Left ventricle myocardium superior (tissue), 1 donor: ENCODE measurements at places on chromosomes 4 and X. TPM values are rescaled to one million over a fixed set of nuclear protein-coding genes. Genes with fewer than 3 reads are reported as not detected.

DNA sequence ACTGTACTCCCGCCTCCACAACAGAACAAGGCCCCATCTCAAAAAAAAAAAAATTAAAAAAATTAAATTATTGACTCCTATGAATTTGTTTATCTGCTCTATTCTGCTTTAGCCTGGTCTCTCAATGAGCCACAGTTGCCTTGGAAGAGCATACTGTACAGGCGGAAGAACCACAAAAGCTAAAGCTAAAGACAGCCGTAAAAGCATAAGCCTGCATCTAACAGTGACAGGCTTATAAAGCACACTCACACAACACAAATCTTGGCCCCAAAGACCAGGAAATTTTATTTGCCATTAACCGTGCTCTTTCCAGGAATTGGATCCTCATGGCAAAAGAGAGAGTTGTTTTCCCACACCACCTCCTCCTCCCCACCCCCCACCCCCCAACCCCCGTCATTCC, 53.5 kb upstream of the KLF3 start:
- DNase-seq: no peak

- DNase-seq: no peak
Measured at GRCh38 chr4:3295837-3296624, 3.2 kb downstream of the RGS12 start.

GRCh38 chr4:154497889-154498288, 6.3 kb upstream of the DCHS2 start:
- DNase-seq: no peak

- DNase-seq: no peak
Measured at GRCh38 chr4:84730375-84730774, 147.4 kb downstream of the CDS1 start.

- no peak for DNase-seq
Measured at GRCh38 chr4:109383823-109384222, 49.8 kb upstream of the SEC24B start.

DNA sequence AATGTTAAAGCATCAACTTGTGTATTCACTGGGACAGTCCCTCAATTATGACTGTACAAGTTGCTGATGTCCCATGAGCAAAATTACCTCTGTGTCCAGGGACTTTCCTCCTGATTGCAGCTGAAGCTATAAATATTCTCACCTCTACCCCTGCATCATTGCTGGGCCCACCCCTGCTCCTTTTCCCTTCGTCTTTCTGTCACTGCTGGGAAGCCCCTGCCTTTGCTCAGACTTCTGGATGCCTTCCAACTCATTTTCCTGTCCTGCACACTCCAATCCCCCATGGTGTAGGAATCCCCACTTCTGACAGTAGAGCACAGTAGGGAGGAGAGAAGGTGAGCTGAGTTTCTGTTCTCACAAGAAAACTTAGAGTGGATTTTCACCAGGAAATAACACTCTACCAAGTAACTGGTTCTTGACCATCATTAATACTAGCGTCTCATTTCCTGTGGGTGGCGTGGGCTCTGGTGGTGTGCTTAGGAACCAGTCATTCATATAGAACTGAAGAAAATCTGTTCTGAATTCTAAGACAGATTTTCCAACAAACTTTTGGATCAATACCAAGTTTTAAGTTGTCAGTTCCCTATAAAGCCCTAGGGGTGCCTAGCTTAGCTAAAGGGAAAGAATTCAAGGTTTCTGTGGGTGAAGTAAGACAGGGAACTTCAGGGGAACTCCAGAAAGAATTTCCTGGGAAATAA, 136.2 kb upstream of the MED14 start:
- no peak for DNase-seq

DNA sequence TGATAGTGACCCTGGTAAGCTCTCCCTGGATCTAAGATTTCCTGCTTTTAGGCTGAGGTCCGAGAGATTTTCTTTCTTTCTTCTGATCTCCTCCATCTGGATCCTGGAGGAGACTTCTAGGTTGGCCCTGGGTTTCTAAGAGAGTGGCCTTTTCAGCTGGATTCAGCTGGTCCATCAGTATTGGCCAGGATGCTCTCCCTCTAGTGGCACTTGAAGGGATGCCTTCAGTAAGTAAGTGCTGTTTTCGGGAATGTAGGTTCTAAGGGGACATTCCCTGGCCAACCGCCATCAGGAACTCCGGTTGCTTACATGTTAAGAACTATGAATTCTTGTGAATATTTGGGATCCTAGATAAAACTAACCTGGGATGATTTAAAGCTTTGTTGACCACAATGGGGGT, 56.9 kb downstream of the SERTM2 start:
- DNase-seq: no peak

DNA sequence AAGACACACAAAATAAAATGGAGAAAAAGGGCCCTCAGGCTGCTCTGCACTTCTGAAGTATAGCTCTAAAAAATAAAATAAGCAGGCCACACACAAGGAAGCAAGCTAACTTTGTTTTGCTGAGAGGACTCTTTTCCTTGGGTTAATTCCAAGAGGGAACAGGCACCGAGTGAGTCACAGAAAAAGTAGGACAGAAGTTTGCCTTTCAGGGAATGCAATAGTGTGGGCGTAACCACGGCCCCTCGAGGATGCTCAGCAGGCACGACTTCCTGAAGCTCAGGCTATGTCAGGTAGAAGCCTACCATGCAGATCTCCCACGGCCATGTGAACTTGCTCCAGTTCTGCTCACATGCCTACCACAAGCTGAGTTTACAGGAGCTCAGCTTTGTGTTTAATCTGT, 22.1 kb downstream of the PPP1R2C start:
- peak; percentile 54 for DNase-seq

GRCh38 chr4:41857226-41857641, 78.0 kb upstream of the TMEM33 start:
- no peak for DNase-seq

- DNase-seq: no peak
Measured at GRCh38 chrX:47776292-47777006, 60.3 kb upstream of the ZNF81 start.

GRCh38 chrX:105462186-105462585, 241.7 kb upstream of the TEX13A start:
- DNase-seq: no peak

GRCh38 chrX:20284992-20285391, 18.3 kb upstream of the RPS6KA3 start:
- DNase-seq: no peak

GRCh38 chrX:88416965-88417364, 330.1 kb upstream of the CPXCR1 start:
- no peak for DNase-seq

- DNase-seq: no peak
Measured at GRCh38 chr4:74230902-74231499, 73.1 kb downstream of the MTHFD2L start.

- DNase-seq: no peak
Measured at GRCh38 chr4:141703497-141703896, 67.1 kb downstream of the IL15 start.

DNA sequence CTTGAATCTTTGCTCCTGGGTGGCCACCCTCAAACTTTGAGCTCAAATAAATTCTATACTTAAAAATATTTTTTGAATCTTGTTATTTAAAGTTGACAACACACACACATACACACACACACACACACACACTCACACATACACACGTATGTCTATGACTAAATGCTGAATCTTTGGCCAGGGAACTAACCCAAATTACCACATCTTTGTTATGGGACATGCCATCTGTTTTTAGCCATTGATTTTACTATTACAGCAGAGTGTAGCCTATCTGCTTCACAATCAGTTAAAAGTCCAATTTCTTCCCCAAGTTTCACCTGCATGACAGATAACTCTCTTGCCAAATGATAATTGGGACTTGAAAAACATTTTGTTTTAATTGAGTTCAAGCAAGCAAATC, 45.0 kb upstream of the USP46 start:
- DNase-seq: no peak

- DNase-seq: no peak
Measured at GRCh38 chr4:189502841-189503435, 437.7 kb upstream of the FRG1 start.

DNA sequence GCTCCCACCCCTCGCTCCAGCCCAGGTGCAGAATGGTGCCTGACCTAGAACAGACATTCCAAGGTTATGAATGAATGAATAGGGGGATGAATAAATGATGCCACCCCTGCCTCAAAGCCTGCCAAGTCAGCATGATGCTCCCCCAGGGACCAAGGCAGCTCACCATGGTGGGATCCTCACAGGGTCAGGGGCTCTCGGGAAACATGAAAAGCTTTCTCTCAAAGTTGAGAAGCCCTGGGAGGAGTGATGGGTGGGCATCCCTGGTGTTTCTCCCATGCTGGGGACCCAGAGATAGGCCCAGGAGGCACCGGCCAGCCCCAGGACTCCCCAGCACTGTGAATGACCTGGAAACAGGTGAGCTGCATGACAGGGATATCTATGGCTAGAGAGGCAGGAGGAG, 58.9 kb downstream of the HTRA3 start:
- no peak for DNase-seq

DNA sequence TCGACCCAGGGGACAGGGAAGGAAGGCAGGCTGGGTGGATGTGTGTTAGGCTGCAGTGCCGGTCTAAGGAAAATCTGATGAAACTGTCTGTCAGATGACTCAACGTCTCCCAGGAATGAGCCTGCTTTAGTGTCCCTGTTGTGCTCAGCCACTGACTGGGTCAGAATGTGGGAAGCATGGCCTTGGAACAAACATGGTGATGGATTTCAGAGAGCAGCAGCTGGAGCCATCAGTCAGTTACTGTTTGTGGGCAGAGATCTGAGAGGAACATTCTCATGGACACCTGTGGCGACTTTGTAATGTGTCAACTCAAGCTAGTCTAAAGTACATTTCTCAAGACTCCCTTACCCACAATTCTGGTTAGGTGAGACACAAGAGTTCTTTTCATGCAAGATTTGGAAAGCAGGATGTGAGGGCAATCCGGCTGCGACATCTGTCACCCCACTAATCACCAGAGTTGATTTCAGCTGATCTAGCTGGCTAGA, 63.2 kb downstream of the ANAPC10 start:
- no peak for DNase-seq

DNA sequence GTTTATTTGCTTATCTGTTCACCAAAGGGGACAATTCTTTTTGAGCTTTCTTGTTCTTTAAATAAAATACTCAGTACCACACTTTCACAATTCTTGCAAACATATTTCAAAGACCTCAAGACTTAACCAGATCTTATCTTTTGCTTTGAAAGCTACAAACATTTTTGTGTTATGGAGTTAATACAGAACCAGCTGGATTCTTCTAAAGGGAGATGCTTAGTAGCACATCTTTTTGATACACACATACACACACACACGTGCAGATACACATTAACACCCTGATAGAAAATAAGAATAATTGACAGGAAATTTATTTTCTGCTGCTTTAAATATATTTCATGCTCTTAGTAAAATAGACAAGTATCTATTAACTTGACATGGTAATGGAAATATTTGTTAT, 379.1 kb downstream of the SH2D1A start:
- no peak for DNase-seq

- DNase-seq: no peak
Measured at GRCh38 chr4:101823864-101824263, 33.3 kb downstream of the BANK1 start.

CNKSR2 gene
- total RNA-seq: 0.55 TPM

VMA21 gene
- total RNA-seq: 21.9 TPM

CXorf49 gene
- not detected for total RNA-seq

FRMPD3 gene
- total RNA-seq: not detected

PLAC1 gene
- total RNA-seq: not detected

MAGED4 gene
- 1.1 TPM for total RNA-seq

ARFIP1 gene
- 14.3 TPM for total RNA-seq
